ENCODE measurements at places on chromosomes 3 and 15.

DNA sequence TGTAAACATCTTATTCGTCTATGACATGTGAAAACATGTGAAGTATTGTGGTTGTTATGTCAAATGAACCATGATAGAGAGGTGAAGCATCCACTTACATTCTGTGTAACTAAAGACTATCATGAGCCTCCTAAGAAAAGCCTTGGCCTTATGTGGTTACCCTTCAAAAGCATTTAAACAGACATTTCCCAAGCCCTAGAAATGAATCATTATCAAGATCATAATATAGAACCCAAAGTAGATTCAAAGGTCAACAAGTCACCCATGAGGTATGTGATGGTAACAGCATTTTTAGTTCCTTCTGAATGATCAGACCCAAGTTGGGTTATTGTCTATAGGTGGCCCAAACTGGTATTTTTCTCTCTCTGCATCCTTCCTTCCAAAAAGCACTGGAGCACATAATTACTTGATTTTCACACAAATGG is 408.0 kb downstream of the TBL1XR1 start:
- DNase-seq = no peak

GRCh38 chr3:56321383-56321782 is 146.9 kb downstream of the ERC2 start:
- DNase-seq = no peak

DNA sequence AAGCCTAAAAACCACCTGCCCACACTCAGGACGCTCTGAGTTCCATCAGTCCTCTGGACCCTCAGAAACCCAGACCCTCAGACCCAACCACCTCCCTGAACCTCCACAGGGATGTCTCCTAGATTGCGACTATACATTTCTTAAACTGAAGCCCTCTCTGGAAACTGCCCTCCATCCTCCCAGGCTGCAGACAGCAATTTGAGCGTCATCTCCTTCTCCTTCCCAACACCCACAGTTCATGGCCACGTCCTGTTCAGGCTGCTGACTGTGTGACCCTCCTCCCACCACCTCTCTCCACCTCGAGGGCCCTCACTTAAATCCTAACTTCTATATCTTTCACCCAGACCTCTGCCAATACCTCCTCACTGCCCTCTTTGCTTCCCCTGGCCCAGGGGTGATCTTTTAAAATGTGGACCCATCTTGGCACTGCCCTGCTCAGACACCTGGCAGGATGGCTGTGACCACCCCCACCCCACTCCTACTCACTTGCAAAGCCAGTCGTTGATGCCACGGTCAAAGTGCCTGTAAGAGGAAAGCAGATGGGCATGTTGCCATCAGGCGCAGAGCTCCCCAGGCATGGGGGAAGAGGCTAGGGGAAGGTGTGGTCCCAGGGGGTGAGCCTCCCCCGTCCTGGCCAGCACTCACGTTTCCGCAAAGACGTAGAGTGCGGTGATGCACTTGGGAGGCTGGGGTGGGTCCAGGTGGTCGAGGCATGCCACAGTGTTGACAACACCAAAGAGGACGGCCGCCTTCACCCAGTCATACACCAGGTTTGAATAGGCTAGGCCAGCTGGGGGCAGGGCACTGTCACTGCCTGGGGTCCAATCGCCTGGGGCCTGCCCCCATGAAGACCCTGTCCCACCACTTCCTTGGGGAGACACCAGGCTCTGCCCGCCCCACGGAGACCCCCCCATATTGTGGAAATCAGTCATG is 6.0 kb downstream of the HHATL start:
- no peak for DNase-seq

DNA sequence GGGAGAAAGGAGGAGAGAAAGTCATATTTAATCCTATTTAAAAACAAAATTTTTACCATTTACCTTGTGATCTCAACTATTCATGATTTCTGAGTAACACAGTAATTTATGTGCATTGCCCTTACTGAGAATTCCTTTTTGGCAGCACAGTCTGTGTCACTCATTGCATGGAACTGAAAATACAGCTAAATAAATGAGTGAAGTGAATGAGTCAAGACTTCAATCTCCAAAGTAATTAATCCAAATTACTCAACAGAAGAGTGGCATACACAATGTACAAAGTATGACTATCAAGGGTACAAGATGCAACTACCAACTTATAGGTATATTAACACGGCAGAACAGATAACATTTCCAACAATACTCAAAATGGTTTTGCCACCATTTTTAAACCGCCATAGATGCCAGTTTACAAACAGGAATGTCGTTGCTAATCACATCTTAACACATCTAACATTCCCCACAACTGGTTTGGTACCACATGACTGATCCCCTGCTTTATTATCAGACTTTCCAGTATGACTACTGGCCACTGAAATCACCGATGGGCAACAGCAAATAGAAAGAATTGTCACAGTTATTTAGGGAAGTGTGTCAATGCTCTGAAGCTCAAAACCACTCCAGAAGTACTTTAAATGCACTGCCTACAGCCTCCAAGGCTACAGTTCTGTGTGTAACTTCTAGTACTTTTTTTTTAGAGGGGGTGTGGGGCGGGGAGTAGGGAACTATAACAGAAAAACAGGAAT is 410.4 kb downstream of the SHQ1 start:
- no peak for DNase-seq

DNA sequence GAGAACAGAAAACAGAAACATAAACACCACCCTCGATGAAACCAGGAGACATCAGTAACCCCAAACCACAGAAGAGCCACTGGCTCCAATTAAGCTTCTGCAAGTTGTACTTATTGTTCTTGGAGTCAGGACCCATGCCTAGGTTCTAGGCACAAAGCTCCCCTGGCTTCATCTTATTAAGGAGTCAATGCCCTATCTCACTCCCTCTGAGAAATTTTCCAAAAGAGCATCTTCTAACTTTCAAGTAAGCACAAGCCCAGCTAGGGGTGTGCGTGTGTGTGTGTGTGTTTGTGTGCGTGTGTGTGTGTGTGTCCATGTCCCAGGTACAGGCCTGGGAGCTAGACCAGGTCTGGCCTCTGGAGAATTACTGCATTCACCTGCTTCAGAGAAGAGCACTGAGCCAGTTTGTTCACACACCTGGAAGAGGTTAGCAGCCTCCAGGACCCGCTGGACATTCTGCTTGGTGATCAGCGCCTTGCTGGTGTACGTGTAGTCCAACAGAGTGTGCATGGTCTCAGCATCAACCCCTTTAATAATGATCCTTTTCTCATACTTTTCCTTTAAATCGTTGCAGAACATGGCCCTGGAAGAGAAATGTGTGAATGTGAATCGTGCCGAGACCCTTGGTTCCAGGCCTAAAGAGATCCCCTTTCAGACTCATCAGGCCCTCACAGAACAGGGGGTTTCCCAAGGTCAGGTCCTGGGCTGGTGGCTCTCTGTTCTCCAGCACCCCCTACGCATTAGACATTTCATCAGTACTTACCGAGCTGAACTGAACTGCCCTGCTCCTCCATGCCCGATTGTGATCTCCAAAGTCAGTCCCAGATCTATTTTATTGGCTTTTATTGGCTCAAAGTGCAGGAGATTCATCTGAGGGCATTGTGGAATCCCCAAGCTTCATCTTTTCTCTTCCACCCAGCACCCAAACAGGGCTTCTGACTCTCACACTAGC is 27.8 kb downstream of the KLHL6 start:
- DNase-seq = no peak

- DNase-seq = no peak
Observed at GRCh38 chr3:45020534-45020933, 5.6 kb upstream of the CLEC3B start.
